ENCODE measurements at places on chromosomes 16 and 17. TPM values are rescaled to one million over a fixed set of nuclear protein-coding genes. Genes with fewer than 3 reads are reported as not detected.

Gene KRT20
- polyA plus RNA-seq = not detected

Gene PLLP
- polyA plus RNA-seq = 0.36 TPM

Gene GNAO1
- polyA plus RNA-seq = not detected

Gene C17orf78
- not detected for polyA plus RNA-seq

Gene CDH15
- not detected for polyA plus RNA-seq

Gene TMEM231
- 0.70 TPM for polyA plus RNA-seq

Gene ZBTB4
- polyA plus RNA-seq = 5.3 TPM

All from naive B cell (primary cell).